OCI-LY7 (cell line): ENCODE measurements at places on chromosomes 7 and 10. TPM values are rescaled to one million over a fixed set of nuclear protein-coding genes. Genes with fewer than 3 reads are reported as not detected.

The PRPS1L1 gene
- not detected in 2 replicates for total RNA-seq

The CEP55 gene
- 68.3 and 75.2 TPM in 2 replicates for total RNA-seq

The C10orf95 gene
- 0.50 and 0.67 TPM in 2 replicates for total RNA-seq

The INHBA gene
- not detected in 2 replicates for total RNA-seq

The YAE1 gene
- total RNA-seq, result 17.3 and 19.1 TPM in 2 replicates

The CHAT gene
- total RNA-seq, result not detected in 2 replicates

The ELFN1 gene
- total RNA-seq, result not detected in 2 replicates

The NRG3 gene
- not detected in 2 replicates for total RNA-seq

The ASB4 gene
- total RNA-seq, result not detected in 2 replicates

The SLC26A5 gene
- not detected in 2 replicates for total RNA-seq

The SPDYE2 gene
- total RNA-seq, result not detected in 2 replicates

The C10orf62 gene
- total RNA-seq, result not detected in 2 replicates

GRCh38 chr10:90977162-90977854 lies 56.4 kb upstream of the ANKRD1 start:
- no peak for DNase-seq

GRCh38 chr10:51857305-51857704 lies 157.9 kb upstream of the CSTF2T start:
- no peak for DNase-seq

GRCh38 chr7:17152721-17153120 lies 145.7 kb upstream of the AHR start:
- no peak for DNase-seq

- no peak for DNase-seq
These were observed 54.4 kb upstream of the TMEM273 start for GRCh38 chr10:49242604-49243003.

DNA sequence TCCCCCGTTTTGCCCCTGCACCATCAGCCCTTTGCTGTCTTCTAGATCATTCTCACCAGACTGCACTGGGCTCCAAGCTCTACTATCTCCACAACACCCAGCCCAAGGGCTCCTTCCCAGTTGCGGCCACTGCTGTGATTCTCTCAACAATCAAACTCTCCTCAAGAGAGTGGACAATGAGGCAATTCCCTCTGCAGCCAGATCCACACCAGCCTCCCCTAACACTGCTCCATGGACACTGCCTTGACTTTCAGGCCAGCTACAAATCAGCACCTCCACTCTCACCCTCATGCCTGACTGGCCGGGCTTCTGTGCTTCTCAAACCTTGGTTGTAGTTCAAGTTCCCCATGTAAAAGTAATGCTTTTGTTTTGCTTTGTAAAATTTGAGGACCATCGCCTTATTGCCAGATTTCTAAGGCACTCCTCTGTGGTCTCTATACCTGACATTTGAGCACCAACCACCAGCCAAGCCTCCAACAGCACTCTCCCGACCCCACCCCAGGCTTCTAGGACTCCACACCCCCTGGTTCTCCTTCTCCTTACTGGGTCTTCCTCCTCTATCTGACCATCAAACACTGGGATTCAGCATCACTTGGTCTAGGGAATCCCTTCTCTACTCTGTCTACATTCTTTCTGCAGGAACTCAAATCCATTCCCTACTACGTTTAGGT lies 45.4 kb downstream of the PPIF start:
- DNase-seq, result no peak

- no peak for DNase-seq
These were observed 27.1 kb downstream of the CD36 start for GRCh38 chr7:80665526-80665925.

GRCh38 chr7:30475580-30475979 lies 3.0 kb downstream of the NOD1 start:
- DNase-seq, result peak; percentile 46

DNA sequence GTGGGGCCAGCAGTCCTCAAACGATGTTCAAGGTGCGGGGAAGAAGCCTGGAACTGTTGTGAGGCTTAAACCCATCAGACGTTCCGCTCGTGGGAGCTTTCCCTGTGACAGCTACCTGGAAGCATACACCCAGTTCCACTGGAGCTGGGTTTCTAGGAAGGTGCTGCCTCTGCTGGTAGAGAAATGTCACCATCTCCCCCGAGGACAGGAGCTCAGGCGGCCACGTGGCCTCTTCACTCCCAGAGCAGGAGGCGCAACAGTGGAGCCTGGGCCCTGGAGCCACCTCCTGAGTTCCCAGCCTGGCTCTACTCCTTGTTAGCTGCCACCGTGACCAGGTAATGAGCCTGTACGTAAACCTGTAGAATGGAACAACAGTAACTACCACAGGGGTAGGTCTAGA lies 156.1 kb downstream of the ADARB2 start:
- DNase-seq, result no peak

- DNase-seq, result no peak
These were observed 54.0 kb upstream of the SLC26A5 start for GRCh38 chr7:103499976-103500375.

- no peak for DNase-seq
These were observed 26.9 kb upstream of the NRBF2 start for GRCh38 chr10:63106111-63106755.

DNA sequence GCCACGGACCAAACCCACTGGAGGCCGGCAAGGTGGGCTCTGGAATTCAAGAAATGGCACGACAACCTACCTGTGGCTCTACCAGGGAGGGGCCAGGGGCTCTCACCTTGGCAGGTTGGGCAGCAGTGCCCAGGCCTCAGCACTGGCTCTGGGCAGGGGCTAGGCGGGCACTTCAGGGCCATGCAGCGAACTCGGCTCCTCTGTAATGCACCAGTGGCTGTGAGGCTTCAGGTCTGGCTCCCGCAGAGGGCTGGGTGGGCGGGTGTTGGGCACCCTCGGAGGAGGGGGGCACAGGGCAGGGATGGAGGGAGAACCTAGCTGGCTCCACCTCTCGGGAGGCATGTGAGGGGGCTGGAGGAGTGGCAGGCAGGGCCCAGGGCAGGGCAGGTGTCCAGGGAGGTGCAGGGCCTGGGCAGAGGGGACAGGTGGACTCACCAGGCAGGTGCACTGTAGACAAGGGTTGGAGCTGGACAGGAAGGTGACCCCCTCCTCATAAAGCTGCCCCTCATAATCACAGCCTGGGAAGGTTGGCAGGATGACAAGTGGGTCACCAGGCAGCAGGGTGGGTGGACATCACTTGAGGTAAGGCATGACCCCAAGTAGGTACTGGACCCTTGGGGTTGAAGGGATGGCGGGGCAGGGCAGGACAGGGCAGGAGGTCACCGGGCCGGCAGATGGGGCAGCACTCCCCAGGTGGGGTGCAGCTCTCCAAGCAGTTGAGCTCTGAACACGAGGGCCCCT lies 6.7 kb downstream of the KCP start:
- DNase-seq, result no peak

DNA sequence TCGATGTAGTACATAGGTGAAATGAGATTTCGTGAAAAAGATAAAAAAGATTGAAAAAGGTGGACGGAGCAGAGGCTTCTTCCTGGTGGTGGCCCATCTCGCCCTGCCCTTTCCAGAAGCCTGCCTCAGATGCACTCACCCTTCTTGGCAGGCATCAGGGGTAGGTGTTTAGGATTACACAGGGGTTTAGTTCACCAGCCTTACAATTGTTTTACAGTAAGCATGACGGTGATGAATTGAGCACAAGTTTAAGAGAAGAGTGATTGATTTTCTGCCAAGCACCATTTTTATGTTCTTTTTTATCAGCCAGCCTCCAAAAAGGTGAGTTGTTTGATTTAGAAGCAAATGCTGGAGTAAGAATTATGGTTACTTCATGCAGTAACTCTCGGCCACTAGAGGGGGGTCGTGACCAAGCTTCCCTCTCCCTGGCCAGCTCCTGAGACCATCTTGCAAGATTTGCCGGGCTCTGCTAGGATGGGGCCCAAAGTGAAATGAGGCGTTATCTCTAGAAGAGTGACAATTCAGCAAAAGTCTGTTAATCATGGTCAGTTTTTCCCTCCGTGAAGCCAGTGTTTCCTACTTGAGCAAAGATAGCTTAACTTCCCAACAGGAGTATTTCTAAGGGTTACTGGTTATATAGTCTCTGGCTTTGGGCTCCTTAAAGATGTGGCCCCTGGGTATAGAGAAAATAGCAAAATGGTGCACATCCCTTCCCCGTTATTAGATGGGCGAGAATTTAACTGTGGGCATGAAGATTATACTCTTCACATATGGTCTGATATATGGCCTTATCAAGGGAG lies 228.8 kb downstream of the BMPER start:
- peak; percentile 10 for DNase-seq

DNA sequence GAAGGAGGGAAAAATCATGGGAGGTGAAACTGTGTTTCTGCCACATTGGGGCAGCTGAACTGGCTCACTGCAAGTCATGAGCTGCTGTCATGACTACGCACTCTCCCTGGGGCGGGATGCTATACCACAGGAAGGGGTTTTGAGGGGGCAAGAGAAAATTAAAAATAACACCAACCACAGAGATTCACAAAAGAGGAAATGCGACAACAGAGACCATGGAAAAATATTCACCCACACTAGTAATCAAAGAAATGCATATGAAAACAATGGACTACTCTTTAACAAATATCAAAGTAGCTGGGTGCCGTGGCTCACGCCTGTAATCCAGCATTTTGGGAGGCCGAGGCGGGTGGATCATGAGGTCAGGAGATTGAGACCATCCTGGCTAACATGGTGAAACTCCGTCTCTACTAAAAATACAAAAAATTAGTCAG lies 65.2 kb upstream of the TM9SF3 start:
- DNase-seq, result peak; percentile 67

DNA sequence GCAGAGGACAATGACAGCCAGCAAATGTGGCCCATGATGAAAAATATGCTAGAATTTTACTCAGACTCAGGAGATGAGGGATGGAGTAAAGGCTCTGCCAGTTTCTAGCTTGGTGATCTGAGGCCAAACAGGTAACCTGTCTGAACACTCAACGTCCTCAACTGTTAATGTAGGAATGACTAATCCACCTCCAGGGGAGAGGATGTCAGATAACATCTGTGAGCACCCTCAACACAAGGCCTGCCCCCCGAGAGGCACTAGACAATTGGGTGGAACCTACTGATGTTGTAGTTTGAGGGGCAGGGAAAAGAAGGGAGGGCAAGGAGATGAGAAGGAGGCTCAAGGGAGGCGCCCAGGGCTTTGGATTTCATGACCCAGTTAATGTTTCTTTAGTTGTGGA lies 445.1 kb downstream of the PLXNA4 start:
- DNase-seq, result no peak

GRCh38 chr7:100839361-100839760 lies 12.0 kb upstream of the EPHB4 start:
- no peak for DNase-seq

DNA sequence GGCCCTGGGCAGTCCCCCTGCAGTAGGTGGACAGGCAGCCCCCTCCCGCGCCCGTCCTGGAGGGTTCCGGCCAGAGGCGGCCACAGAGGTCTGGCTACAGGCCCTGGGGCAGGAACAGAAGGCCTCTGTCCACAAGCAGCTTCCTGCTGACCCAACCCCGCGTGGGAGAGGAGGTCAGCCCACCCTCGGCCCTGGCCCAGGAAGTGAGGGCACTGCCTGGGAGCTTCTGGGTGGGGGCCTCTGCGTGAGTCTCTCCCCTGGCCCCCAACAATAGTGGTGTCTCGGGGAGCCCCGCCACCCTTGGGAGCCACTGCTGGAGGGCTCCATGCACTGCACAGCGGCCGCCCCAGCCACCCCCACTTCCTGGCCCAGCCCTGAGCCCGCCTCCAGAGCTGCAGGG lies 4.7 kb downstream of the MICALL2 start:
- no peak for DNase-seq

DNA sequence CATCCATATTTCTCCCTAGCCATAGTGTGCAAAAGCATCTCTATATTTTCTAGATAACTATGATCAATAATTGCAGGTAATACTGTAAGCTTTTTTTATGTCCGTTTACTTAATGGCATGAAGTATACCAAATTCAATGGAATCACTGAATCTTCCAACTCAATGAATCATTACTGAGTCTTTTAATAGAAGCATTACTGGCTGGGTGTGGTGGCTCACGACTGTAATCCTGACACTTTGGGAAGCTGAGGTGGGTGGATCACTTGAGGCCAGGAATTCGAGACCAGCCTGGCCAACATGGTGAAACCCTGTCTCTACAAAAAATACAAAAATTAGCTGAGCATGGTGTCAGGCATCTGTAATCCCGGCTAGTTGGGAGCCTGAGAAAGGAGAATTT lies 372.5 kb downstream of the BMPER start:
- DNase-seq, result no peak
